Stimulated activated CD8-positive, alpha-beta memory T cell treated with anti-CD3 and anti-CD28 coated beads, Interleukin-7, amount 100 ng/mL, for 1 hour (primary cell): ENCODE measurements at places on chromosomes 11 and 22.

DNA sequence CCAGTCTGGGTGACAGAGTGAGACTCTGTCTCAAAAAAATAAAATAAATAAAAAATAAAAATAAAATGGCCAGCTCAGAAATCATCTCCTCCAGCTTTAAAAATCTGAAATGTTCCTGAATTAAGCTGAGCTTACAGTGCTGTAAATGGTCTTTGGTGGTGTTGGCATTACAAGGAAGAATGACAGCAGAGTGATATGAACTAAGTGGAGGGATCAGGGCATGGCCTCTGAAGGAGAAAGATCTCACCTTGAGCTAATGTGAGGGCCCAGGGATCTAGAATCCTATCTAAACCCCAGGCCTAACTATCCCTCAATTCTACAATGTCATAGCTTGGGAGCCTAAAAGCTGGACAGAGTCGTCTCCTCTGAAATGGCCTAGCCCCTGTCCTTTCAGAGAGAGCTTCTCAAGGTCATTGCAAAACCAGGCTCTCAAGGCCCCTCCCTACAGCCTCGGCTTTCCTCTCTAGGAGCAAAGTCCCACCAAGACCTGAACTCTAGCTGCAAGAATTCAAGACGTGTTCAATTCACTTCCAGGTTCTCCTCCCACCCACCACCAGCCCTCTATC is 345.4 kb downstream of the BUD13 start:
- no peak for DNase-seq

DNA sequence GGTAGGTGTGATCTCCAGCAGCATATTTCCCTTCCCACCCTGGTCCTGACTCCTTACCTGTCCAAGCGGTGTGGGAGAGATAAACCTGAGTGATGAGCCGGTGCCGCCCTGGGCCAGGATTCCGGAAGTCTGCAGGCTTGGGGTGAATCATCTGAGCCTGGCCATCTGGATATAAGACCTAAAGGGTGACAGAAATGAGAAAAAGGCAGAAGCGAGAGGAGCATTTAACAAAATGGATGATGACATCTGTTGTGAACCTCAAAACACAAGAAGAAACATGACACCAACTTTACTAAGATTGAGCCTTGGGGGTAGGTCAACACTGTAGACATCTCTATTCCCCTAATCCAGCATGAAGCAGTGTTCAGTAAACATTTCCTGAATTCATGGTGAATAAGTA is 62.8 kb downstream of the AAMDC start:
- DNase-seq, result no peak

DNA sequence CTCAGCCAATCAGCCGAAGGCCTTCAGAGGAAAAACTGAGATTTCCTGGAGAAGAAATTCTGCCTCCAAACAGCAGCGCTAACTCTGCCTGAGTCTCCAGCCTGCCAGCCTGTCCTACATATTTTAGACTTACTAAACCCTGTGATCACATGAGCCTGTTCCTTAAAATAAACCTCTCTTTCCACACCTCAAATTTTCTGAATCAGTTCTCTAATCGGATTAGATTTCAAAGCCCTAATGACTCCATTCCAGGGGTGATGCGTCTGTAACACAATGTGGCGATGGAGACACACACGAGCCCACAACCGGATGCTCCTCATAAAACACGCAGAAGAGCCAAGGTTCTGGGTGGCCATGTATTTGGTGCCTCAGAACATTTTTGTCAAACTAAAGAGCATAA is 1371.2 kb downstream of the BRD1 start:
- no peak for DNase-seq

- no peak for DNase-seq
Observed at GRCh38 chr11:62726156-62726914, 922 bp downstream of the HNRNPUL2 start.
